T-helper 17 cell (primary cell): ENCODE measurements at places on chromosomes 7 and 10. TPM values are rescaled to one million over a fixed set of nuclear protein-coding genes. Genes with fewer than 3 reads are reported as not detected.

Gene SGCE
- not detected for total RNA-seq

GRCh38 chr7:100965723-100966541, 3.4 kb upstream of the MUC12 start:
- DNase-seq: peak; percentile 51

Gene PSD
- 5.1 TPM for total RNA-seq

- no peak for DNase-seq
Measured at GRCh38 chr7:129667116-129667515, 55.6 kb downstream of the NRF1 start.

- no peak for DNase-seq
Measured at GRCh38 chr10:74977072-74977471, 134.4 kb upstream of the SAMD8 start.

DNA sequence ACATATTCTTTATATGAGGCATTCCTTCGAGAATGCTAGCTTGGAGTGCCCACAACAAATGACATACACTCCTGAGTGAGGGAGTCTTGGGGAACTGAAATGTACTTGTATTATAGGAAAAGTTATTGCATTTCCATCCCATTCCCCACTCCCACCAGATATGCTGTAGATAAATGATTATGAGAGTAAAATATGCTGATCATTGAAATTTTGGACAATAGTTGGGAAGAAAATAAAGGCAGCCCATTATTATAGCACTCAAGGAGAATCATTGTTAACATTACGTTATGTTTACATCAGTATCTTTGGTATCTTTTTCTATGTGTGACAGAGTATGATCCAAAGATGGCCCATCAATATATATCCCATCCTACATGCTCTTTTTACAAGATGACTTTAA, 194.4 kb downstream of the GATA3 start:
- DNase-seq: no peak

- DNase-seq: no peak
Measured at GRCh38 chr10:69364232-69364940, 52.3 kb downstream of the TACR2 start.

DNA sequence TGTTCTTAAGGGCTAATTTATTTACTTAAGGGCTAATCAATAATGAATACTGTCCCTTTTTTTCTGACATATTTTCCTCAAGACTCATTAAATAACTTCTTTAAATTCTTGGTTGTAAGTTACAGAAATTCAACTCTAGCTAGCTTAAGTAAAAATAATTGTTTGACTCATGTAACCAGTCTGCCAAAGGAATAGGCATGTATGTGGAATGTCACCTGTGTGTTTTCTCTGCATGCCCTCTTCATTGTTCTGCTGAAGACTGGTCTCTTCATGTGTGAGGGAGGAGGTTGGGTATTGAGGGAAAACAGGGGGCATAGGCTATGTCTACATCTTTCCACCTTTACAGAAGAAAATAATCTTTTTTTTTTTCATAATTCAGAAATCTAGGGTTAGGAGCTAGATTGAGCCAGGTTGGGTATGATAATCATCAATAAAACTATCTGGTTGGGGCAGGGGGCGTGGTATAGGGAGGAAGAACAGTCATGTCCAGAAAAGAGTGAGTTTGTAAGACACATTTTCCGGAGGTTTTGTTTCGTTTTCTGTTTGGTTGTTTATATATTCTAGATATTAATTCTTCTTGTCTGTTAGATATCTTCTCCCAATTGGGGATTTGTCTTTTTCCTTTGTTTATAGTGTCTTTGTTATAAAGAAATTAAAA, 37.9 kb downstream of the EXOC4 start:
- DNase-seq: no peak

Gene AOC1
- not detected for total RNA-seq

- no peak for DNase-seq
Measured at GRCh38 chr10:119602241-119603095, 5.7 kb upstream of the TIAL1 start.

DNA sequence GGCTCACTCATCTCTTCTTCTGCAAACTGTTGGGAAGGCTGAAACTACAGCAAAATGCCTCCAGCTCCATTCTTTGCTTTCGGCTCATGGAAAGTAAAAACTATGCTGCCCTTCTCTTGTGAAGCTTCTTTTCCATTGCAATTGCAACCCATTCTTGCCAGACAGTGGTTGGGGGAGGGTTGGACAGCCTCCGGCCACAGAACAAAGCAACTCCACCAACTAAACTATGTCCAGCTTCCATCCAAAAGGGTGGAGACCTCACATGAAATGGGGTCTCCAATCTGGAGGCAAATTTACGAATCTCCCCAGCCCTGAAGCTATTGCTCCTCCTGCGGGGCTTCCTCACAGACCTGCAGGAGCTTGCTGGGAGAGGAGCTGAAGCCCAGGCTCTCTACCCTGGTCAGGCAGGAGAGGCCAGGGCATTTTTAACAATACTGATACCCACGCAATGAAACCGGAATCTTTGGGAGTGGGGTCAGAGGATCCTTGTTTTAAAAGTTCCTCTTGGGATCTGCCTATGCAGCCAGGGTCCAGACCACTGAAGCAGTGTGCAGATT, 549 bp downstream of the GPNMB start:
- DNase-seq: no peak

DNA sequence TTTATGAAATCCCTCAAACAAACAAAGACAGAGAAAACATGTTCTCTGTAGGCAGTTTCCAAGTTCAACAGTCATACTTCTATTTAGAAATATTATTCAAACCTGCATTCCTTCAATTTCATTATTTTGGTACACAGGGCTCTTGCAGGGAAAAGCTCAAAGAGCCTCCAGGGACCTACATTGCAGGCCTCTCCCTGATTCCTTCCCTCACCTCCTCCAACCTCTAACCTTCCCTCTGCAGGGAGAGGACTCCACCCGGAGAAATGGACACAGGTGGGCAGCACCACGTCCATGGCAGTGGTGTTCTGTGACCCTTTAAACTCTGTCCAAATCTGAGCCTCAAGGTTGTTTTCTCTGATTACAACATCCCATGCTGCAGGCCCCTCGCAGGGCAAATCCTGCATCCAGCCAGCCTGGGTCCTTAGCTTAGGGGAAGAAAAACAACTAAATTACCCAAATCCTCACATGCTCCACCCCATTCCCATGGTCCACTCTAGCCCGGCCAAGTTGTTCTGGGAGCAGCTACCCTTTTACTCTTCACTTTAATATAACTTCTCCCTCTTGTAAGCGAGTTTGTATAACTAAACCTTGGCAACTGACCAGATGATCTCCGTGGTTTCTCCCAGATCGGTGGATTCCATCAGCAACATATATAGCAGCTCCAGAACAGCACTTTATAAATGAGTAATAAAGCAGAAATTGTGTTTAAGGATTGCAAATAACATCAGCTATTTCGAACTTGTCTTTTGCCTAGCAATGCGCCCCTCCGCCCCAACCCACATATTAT, 129.8 kb downstream of the CUBN start:
- DNase-seq: no peak
